CD4-positive, alpha-beta T cell treated with Interleukin-21 for 1 hour (primary cell): ENCODE measurements at places on chromosomes 7 and 10.

DNA sequence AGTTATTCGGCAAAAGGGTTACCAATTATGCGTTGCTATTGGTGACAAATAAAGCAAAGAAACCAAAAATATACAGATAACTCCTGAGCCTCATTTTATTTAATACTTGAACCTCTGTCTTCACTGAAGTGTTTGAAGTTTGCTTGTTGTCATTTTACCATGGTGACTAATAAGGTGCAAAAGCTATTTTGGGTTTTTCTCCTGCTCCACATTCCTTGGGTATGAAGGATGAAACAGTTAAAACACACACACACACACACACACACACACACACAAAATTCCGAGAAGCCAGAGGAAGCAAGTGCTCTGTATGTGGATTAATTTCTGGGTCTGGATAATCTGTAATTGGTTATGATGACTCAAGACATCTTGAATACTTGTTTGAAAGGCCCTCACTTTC lies 246.5 kb downstream of the COBL start:
- no peak for DNase-seq

- no peak for DNase-seq
Measured at GRCh38 chr7:13236026-13236425, 548.6 kb downstream of the ARL4A start.

GRCh38 chr7:142569851-142570250 lies 179.4 kb upstream of the PRSS1 start:
- DNase-seq, result no peak

- no peak for DNase-seq
Measured at GRCh38 chr7:34451183-34451582, 206.8 kb upstream of the NPSR1 start.

GRCh38 chr7:111676167-111676566 lies 113.9 kb upstream of the IMMP2L start:
- no peak for DNase-seq
